Mesangial cell (primary cell): ENCODE measurements at places on chromosomes 2 and 18. TPM values are rescaled to one million over a fixed set of nuclear protein-coding genes. Genes with fewer than 3 reads are reported as not detected.

Gene MBP
- total RNA-seq: 8.8 and 17.1 TPM in 2 replicates

Gene NEU4
- under 0.01 TPM in 1 of 2 replicates, not detected in the other for total RNA-seq

Gene MAP2
- total RNA-seq: 18.4 and 31.8 TPM in 2 replicates

Gene GLB1L
- total RNA-seq: 10.3 and 23.1 TPM in 2 replicates

Gene MCEE
- 4.7 and 7.2 TPM in 2 replicates for total RNA-seq

Gene FOXI3
- total RNA-seq: not detected in 2 replicates

Gene MRO
- total RNA-seq: under 0.01 and 0.25 TPM in 2 replicates
